Activated T-helper 2 cell treated with anti-CD3 and anti-CD28 coated beads, Interferon-gamma antibody, Interleukin-2, Interleukin-4, amounts not matched to agents 10 μg/mL and 5 μg/mL and 100 μg/mL, durations not matched to agents 14 hours and 24 hours and 36 hours (primary cell): ENCODE measurements at places on chromosomes 3 and 15.

DNA sequence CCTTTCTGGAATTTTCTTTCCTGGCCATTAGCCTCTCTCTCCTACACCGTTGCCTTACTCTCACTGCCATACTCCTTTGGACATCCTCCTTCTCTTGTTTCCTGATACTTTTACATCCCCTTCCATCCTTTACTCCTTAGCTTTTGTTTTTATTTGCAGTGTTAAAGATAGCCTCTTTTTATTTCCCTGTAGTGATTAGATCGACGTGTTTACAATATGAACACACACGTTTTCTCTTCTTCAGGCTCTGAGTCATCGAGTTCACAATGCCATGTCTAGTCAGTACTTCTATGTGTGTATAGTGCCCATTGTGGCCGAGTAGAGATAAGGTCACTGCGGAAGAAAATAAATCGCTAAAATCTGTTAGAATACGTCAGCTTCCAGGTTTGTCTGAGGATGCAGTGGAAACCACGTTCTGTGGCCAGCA lies 208.5 kb downstream of the LPP start:
- no peak for DNase-seq
- peaks cover 30% of the 10 kb centered on the region for H3K4me1 ChIP-seq
- H3K4me3 ChIP-seq, result no peak overlapping the region
- H3K27ac ChIP-seq, result no peak overlapping the region

GRCh38 chr3:11929531-11929930 lies 74.7 kb upstream of the SYN2 start:
- H3K27ac ChIP-seq, result no peak overlapping the region
- no peak for DNase-seq
- no peaks in the 10 kb centered on the region for H3K36me3 ChIP-seq

GRCh38 chr3:15794303-15794771 lies 3.4 kb downstream of the ANKRD28 start:
- peaks cover 73% of the 10 kb centered on the region for H3K4me1 ChIP-seq
- peaks cover 50% of the 10 kb centered on the region for H3K36me3 ChIP-seq
- H3K27me3 ChIP-seq, result no peaks in the 10 kb centered on the region

GRCh38 chr15:100863796-100864267 lies 15.8 kb upstream of the ALDH1A3 start:
- H3K4me3 ChIP-seq, result no peak overlapping the region
- no peaks in the 10 kb centered on the region for H3K36me3 ChIP-seq
- no peaks in the 10 kb centered on the region for H3K4me1 ChIP-seq
- peaks cover 13% of the 10 kb centered on the region for H3K27me3 ChIP-seq
- no peak overlapping the region for H3K27ac ChIP-seq

- no peak overlapping the region for H3K4me3 ChIP-seq
- H3K27ac ChIP-seq, result no peak overlapping the region
- H3K4me1 ChIP-seq, result no peaks in the 10 kb centered on the region
- no peak for DNase-seq
Observed at GRCh38 chr15:86555098-86555497, 475.4 kb downstream of the AGBL1 start.
